ENCODE measurements at places on chromosomes 11 and 22.
A peak's percentile ranks its signal among the peaks of the same experiment; 100 is the strongest.

DNA sequence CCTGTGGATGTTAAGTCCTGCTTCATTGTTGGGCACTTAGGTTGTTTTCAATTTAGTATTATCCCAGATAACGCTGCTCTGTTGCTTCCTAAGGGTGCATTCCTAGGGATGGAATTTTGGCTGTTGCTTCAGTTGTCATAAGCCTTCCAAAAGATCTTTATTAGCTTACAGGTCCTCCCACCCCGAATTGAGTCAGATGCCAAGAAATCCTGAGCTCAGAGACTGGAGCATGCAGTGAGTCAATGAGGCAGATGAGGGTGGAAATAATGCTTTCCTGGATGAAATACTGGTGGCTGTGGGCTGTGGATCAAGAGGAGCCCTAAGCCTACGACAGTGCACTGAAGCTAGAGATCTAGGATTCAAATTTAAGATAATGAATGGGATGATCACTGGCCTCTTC is 10.7 kb upstream of the IL18BP start:
- DNase-seq = no peak

- DNase-seq = no peak
Observed at GRCh38 chr11:60946601-60947264, 5.2 kb downstream of the SLC15A3 start.

DNA sequence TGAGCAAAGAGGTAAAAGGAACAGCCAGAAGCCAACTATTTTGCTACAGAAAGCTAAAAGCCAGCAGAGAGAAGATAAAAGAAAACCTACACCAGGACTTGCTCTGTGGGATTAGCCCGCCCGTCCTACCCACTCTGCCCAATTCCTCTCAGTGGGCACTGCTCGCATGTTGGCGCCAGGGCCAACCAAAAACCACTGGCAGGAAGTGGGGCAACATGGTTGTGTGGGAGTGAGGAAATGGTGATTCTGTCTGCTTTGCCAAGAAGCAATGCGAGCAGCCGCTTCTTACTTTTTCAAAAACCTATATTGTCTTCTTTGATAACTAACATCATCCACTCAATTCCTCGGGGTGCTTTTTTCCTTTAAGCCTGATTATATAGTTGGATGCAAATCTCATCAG is 14.2 kb upstream of the APOA1 start:
- no peak for DNase-seq

DNA sequence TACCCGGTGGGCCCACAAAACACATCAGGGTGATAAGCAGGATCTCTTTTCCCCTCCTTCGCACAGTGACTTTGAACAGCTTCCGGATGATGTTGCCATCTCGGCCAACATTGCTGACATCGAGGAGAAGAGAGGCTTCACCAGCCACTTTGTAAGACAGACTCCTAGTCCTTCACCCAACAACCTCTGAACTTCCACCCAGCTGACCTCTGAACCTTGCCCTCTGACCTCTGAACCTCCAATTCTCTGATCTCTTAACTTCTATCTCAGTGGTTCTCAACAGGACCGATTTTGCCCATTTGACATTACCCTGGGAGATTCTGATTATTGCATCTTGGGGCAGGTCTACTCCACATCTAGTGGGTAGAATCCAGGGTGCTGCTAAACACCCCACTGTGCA is 3.2 kb downstream of the NCF4 start:
- DNase-seq = no peak

GRCh38 chr22:33057363-33057995 is 702 bp downstream of the SYN3 start:
- no peak for DNase-seq

- no peak for DNase-seq
Observed at GRCh38 chr22:40001800-40002577, 7.2 kb downstream of the FAM83F start.

GRCh38 chr11:16856022-16856471 is 117.6 kb downstream of the C11orf58 start:
- no peak for DNase-seq

GRCh38 chr22:49373801-49374226 is 453.9 kb downstream of the BRD1 start:
- no peak for DNase-seq

DNA sequence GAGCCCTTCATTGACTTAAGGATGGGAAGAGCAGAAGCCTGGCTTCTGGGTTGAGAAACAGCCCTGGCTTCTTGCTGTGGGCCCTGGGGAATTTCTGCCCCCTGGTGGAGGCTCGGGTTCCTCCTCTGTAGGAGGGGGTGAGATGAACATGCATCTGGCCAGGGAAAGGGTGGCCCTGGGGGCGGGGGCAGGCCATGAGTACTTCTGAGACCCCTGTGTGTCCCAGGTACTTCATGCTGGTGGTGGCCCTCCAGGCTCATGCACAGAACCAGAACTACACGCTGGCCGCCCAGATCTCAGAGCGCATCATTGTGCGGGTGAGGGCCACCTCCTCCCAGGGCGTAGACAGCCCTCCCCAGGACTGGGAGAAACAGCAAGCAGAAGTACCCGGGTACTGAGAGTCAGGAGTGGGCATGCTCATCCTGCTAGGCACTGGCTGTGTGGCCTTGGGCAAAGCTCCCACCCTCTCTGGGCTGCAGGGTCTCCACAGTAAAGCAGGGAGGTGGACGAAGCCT is 15.8 kb downstream of the TMEM258 start:
- peak; percentile 70 for DNase-seq

- DNase-seq = no peak
Observed at GRCh38 chr11:92322225-92322624, 97.6 kb downstream of the FAT3 start.

- no peak for DNase-seq
Observed at GRCh38 chr11:73389134-73389525, 12.9 kb downstream of the RELT start.

DNA sequence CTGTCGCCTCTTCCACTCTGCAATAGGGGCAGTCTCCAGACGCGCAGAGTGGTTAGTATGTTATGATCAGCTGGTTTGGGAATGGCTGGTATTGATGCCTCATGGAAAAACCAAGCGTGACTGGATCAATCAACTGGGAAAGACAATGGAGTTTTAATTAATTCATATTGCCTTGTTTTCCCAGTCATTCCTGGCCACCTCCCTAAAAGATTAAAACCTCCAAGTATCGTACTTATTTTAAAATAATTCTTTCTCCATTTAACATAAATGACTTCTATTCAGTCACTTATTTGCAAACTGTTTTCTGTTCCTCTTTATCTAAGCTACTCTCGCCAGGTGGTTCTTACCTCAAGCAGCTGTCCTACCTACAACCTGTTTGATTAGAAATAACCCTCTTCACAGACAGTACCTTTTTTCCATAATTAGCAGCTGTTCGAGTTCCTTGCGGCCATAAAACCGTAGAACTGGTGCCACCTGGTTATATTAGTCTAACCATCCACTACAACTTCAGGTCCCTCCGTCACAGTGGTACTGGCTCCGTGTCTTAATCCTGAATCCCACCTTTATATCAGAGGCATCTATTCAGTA is 898 bp downstream of the ZNF215 start:
- DNase-seq = no peak

GRCh38 chr11:108596701-108597100 is 3.1 kb upstream of the EXPH5 start:
- DNase-seq = no peak

GRCh38 chr11:75759832-75760231 is 8.7 kb upstream of the DGAT2 start:
- DNase-seq = no peak

- no peak for DNase-seq
Observed at GRCh38 chr22:28464127-28464526, 215.5 kb downstream of the TTC28 start.

GRCh38 chr22:30626413-30626812 is 9.2 kb upstream of the SLC35E4 start:
- DNase-seq = no peak

DNA sequence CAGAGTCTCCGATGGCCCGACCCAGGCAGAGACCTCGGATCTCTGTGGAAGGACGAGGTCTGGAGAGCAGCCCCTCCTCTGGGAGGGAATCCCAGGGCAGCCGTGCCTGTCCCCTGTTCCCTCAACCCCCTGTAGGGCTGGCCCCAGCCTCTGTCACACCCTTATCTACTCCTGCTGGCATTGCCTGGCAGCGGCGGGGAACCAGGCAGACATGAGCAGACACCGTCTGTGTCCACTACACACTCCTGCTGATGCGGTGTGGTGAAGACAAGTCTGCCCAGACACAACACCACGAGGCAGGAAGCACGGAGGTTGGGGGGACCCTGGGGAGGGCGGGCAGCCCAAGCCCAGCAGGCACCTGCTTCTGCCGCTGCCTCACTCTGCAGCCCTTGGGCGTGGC is 52.5 kb upstream of the A4GALT start:
- no peak for DNase-seq

- no peak for DNase-seq
Observed at GRCh38 chr11:95599959-95600586, 189.5 kb downstream of the FAM76B start.

GRCh38 chr11:66335531-66336233 is 552 bp downstream of the RIN1 start:
- DNase-seq = no peak

DNA sequence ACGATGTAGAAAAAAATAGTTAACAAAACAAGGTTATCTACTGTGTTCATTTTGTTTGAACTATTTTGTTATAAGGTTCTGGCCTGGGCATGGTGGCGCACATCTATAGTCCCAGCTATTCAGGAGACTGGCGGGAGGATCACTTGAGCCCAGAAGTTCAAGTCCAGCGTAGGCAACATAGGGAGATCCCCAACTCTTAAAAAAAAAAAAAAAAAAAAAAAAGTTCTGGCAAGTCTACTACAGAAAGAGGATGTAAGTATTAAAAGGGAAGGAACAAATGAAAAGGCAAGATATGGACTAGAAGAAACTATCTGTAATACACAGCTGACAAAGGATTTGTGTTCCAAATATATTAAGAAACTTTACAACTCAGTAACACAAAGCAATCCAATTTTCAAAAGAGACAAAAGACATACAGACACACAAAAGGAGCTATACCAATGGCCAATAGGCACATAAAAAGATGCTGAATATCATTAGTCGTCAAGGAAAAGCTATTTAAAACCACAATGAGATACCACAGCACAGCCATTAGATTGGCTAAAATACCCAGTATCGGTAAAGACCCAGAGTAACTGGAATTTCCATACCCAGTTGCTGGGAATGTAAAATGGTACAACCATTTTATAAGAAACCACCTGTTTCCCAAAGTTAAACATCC is 27.4 kb downstream of the RRAS2 start:
- DNase-seq = no peak

DNA sequence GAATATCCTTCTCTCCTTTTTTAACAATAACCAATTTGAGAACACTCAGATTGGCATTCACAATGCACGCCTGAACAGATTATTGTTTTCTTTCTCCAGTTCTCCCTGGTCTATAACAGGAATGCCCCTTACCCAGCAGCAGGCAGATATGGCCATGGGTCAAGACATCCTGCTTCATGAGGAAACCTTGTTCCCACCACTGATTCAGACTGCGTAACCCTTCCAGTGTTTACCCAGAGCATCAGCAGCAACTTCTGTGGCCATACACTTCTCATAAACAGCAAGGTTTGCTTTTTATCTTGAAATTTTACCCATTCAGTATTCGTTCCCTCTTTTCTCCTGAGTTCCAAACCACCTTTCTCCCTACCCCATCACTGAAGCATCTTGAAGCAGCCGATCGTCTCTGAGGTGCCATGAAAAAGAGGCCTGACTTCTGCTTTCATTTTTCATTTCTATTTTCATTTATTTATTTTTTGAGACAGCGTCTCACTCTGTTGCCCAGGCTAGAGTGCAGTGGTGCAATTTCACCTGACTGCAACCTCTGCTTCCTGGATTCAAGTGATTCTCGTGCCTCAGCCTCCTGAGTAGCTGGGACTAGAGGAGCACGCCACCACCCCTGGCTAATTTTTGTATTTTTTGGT is 9.6 kb downstream of the PTS start:
- no peak for DNase-seq

DNA sequence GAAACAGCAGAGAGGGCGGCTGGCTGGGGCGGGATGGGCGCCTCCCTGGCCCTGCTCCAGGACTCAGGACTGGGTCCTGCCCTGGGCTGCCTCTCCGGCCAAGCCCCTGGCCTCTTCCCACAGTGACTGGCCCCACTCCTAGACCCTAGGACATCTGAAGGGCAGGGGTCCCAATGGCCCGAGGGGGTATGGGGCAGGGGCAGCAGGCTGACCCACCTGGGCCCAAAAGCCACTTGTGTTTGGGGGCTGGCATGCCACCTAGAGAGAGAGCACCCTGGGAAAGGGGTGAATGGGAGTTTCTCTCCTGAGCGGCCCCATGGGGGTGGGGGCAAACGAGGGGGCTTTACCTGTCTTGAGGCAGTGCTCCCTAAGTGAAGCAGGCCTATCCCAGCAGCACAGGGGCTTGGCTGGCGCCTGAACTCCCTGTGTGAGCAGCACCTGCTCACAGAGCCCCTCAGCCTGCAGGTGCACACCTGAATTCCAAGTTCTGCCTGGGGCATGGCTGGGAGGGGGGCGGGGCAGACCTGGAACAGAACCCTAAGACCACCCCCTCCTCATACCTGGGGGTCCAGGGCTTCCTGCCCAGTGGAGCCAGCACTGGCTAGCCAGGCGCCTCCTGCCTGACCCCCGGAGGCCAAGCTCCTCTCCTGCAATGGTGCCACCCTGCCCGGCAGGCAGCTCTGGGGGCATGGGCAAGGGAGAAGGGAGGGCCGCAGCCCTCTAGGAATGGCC is 16.9 kb downstream of the DUSP8 start:
- no peak for DNase-seq

DNA sequence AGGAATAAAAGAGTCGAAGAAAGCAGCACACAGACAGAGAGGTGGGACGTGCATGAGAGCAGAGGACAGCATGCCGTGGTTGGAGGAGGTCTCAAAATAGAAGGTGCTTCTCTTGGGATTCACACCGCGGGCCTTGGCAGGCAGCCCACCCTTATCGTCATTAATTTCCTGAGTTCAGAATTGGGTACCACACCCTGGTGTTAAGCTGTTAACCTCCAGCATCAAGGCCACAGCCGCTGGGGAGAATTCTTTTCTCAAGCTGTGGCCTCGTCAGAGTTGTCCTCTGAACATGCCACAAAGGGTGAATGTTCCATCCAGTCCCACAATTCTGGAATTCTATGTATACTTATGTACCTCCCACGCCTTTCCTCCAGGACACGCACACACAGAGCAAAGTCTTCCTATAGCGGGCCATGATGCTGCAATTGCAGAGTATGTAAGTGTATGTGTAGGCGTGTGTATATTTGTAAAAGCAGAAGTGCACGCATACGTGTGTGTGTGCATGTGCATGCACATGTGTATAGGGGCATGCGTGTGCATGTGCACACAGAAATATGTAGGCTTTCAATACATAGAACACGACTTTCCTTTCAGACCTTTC is 39.0 kb downstream of the ADAMTS8 start:
- DNase-seq = no peak

- DNase-seq = no peak
Observed at GRCh38 chr22:19434401-19434800, 2.1 kb downstream of the MRPL40 start.
